NCI-H524 treated with DMSO at 0.1 percent for 48 hours (cell line): ENCODE measurements at places on chromosomes 13 and 19.

- no peak for DNase-seq
These were observed 1223.2 kb upstream of the SLC10A2 start for GRCh38 chr13:104289400-104289799.

GRCh38 chr19:15285896-15286591, 46.3 kb downstream of the BRD4 start:
- no peak for DNase-seq

DNA sequence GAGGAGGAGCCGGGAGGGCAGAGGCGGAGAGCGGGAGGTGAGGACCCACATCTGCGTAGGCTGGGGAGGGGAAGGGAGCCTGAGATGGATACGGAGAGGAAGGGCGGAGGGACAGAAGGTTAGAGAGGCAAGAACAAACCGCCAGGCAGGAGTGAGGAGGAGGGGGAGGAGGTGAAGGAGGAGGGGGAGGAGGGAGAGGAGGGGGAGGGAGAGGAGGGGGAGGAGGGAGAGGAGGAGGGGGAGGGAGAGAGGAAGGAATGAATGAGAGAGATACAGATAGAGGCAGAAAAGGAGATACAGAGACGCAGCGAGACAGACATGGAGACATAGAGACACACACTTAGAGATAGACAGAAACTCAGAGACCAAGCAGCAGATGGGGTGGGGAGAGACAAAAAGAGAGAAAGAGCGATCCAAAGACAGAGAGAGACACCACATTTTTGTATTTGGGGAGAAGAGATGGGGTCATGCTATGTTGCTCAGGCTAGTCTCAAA, 782 bp upstream of the CA11 start:
- no peak for DNase-seq

GRCh38 chr19:41264581-41265394, 616 bp downstream of the HNRNPUL1 start:
- no peak for DNase-seq

DNA sequence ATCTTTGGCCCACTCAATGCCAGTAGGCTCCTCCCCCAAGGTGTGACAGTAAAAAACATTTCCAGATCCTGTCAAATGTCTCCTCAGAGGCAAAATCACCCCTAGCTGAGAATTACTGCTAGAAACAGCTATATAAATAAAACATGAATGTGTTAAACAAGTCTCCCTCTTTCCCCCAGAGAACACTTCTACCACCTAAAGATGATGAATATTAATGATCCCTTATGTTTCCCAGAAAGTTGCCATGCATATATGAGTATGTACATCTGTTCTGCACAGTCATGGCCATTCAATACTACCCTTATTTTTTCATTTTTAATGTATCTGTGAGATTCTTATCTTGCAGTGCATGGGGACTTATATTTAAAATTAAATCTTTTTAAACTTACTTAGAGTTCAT, 230.0 kb downstream of the SHISA2 start:
- DNase-seq, result peak; percentile 41

- DNase-seq, result no peak
These were observed 729.0 kb downstream of the PCDH9 start for GRCh38 chr13:66501181-66501580.

GRCh38 chr19:42024622-42025111, 30.6 kb upstream of the ATP1A3 start:
- no peak for DNase-seq

GRCh38 chr13:22757530-22758120, 423.2 kb upstream of the SGCG start:
- no peak for DNase-seq

DNA sequence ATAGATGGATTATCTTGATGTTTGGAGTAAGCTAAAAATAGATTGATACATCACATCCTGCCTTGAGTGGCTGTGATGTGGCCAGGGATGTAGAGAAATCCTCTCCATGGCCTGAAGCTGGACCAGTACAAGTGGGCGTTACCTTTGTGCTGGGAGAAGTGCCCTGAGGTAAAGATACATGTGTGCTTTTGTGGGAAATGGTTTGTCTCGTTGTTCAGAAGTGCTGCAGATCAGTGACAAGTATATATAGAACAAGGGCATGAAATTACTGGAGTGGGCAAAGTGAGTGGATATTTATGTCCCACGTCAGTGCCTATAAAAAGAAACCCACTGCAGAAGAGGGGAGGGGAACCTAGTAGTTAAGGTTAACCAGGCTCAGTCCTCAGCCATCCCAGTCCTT, 12.2 kb upstream of the ZNF304 start:
- DNase-seq, result no peak

GRCh38 chr13:112748947-112749735, 59.3 kb downstream of the ATP11A start:
- no peak for DNase-seq

DNA sequence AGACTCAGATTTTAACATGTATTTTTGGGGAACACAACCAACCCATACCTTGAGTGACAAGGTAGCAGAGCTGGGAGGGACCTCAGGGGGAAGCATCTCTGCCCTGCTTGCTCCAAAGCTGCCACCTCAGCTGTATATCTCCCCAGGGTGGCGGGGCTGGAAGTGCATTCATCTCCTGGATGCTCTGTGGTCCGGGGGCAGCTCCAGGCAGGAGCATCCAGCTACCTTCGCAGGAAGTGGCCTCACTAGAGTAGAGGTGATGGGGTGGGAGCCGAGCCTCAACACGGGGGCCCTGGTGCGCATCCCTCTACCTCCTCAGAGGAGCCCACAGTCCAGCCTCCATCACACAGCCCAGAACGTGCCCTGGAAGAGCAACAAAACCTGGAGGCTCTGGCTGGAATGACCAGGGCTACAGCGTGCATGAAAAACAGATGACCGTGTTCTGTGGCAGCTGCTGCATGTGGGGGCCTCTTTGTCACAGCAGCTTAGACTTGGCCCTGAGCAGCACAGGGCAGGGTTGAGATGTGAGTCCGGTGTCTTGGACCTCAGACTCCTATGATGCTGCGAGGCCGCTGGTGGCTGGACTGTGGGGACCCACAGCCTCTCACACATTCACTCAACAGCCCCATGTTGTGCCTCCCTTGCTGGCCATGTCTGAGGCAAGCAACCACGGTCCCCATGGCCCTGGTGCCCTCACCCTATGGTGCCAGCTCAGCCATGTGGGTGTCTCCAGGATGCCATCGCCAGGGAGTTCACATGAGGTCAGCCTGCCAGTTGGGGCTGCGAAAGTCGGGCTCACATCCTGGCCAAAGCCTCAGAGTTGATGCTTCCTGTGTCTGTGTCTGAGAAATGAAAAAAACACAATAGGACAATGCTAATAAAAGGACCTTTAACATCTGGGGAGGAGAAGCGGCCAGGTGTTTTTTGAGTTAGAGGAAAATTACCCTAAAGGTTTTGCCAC, 17.1 kb upstream of the GAS6 start:
- DNase-seq, result no peak

DNA sequence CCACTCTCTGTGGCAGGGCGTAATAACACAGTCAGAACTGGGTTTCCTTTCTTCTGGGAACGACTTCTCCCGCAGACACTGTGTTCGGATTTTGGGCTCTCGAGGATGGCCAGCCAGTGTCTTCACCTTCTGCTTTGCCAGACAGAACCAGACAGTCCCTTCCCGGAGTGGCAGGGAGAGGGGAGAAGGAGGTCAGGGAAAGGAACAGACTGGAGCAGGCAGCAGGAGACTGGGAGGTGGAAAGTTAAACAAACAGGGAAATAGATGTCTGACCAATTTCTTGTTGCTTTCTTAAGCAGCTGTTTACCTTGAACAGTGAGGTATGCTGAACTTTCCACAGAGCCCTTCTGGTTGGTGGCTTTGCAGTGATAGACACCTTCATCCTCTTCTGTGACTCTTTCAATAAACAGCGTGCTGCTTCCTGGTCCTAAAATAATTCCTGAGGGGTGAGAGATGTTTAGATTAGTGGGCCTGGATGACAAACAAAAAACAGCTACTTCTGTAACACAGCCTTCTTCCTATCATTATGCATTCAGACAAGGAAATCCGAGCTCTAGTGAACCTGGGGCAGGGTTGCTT, 137.6 kb downstream of the FLT1 start:
- no peak for DNase-seq

- DNase-seq, result no peak
These were observed at the start of gene PGLYRP2 for GRCh38 chr19:15479391-15480345. TSS of gene PGLYRP2 (minus strand) at chr19:15479501. CDS start at chr19:15479371, 130 bp downstream.

GRCh38 chr19:13952154-13952930, at the start of gene DCAF15:
TSS of gene DCAF15 (plus strand) at chr19:13952509. CDS start at chr19:13952513, 4 bp downstream.
- DNase-seq, result peak; percentile 98

GRCh38 chr19:3753631-3754410, 7.7 kb downstream of the APBA3 start:
- no peak for DNase-seq

- DNase-seq, result no peak
These were observed 25.3 kb upstream of the ZSCAN18 start for GRCh38 chr19:58123354-58123753.

DNA sequence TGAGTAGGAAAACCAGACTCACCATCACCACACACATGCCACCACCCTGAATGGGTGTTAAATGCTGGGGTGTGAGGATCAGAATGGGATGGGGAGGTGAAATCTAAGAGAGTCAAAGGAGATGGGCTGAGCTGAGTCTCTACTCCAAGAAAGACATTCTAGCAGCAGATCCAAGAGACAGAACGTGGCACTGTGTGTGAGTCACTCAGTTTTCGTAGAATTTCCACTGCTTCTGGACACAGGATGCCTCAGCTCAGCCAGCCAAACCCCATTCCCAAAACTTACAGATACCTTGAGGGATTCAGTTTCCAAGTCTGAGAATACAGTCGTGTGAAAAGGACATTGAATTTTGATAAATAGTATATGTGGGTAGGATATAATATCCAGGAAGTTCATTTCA, 7.3 kb upstream of the CYP2A7 start:
- DNase-seq, result no peak

GRCh38 chr19:31674503-31675192, 325.4 kb upstream of the TSHZ3 start:
- no peak for DNase-seq

- DNase-seq, result no peak
These were observed 3.4 kb downstream of the ITGBL1 start for GRCh38 chr13:101455863-101456262.

DNA sequence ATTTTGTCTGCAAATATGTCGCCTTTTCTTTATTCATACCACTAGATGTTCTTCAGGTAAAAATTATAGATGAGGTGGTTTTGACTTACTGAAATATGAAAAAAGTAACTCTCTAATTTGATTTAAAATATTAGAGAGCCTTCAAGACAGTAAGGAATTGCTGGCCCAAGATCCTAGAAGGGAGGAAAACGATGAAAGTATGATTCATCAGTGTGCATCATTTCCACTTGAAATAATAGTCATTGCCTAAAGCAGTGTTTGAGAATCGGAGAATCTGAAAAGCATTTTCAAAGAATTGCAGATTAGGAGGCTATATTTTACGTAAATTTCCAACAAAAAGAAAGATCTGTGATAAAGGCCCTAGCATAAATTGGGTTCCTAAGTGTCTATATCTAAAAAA, 1707.9 kb upstream of the PRR20A start:
- no peak for DNase-seq

DNA sequence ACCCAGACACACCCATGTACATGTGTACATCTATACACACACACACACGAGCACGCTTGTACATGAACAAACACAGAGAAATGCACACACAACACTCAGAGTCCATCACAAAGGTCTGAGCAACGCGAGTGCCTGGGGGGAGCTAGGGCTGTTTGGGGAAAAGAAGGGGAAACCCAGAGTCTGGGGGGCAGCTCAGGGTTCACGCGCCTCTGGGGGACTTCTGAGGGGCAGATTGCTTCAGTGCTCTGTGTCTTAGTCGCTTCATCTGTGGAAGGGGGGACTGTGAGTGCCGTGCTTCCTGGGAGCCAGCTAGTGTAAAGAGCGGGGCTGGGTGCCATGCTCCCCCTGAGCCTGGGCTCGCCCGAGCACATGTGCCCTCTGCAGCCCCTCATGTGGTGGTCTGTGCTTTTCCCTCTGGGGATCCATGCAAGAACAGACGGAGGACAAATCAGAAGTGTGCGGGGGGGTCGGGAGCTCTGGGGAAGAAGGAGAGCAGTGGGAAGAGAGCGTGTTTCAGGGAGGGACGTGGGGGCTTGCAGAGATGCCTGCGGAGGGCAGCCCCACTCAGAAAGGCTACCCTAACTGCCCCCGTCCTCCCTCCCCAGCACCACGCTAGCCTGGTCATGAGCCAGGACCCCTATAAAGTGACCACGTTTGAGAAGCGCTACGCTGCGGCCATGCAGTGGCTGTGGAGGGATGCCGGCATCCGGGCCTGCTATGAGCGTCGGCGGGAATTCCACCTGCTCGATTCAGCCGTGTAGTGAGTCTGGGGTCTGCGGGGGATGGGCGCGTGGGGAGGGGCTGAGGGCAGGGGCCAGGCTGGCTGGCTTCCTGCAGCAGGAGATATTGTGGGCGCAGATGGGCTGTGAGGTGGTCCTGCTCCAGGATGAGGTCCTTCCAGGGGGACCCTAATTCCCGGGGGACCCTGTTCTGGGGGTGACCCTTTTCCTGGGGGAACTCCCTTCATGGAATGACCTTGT, 14.0 kb downstream of the GNA15 start:
- no peak for DNase-seq

GRCh38 chr19:31503211-31503610, 154.0 kb upstream of the TSHZ3 start:
- DNase-seq, result no peak

- DNase-seq, result no peak
These were observed 20.1 kb downstream of the GPR18 start for GRCh38 chr13:99237981-99238662.

GRCh38 chr13:34128661-34129060, 310.7 kb downstream of the RFC3 start:
- no peak for DNase-seq

- DNase-seq, result no peak
These were observed 226.8 kb downstream of the RAP2A start for GRCh38 chr13:97660594-97661260.

DNA sequence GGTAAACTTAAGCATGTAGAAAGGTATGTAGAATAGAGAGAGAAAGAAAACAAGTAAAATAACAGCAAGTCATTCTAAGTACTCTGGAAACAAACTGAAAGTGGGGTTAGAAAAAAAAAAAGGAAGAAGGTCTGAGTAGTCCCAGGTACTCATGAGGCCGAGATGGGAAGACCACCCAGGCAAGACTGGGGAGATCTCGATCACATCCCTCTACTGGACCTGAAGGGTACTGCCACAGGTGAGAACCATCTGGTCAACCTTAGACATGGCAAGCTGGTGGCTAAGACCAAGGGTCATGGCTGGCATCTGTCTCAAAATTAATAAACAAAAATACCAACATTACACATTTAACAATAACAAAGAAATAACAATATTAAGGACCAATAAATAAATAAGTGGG, 36.3 kb upstream of the ZNF724 start:
- DNase-seq, result no peak

GRCh38 chr13:55583953-55584593, 1556.6 kb upstream of the PRR20A start:
- no peak for DNase-seq
